Activated T-helper 9 cell treated with anti-CD3 and anti-CD28 coated beads, Interleukin-2, amount 50 U/mL, for 16 hours (primary cell): ENCODE measurements at places on chromosomes 3 and 15.

DNA sequence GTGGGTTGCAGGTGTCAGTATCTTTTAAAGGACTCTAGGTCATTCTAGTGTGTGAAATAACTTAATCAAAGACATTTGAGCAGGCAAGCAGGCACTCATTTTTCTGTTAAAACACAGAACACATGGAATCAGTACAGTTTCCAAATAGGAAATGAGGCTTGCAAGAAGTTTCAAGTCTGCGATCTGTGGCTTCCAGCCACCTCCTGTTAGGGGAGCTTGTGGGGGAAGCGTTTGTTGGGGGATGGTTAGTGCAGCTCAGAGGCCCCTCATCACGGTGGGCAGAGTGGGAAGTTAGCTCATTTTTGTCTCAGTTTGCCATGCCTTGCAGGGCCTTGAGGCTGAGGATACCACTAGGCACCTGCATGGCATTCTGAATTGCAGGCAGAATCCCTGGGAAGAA, 59.9 kb downstream of the SLC6A11 start:
- no peak for DNase-seq

DNA sequence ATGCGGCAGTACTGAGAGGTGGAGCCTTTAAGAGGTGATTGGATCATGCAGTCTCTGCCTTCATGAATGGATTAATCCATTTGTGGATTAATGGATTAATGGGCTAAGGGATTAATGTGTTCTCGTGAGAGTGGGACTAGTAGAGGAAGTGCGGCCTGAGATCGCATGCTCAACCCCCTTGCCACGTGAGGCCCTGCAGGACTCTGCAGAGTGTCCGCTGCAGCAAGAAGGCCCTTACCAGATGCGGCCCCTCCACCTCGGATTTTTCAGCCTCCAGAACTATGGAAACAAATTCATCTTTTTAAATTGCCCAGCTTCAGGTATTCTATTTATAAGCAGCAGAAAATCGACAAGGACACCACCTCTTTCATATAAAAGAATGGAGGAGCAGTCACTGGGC, 148.8 kb downstream of the TPRA1 start:
- DNase-seq = no peak

GRCh38 chr15:24729760-24730159, 54.2 kb downstream of the NPAP1 start:
- DNase-seq = no peak

DNA sequence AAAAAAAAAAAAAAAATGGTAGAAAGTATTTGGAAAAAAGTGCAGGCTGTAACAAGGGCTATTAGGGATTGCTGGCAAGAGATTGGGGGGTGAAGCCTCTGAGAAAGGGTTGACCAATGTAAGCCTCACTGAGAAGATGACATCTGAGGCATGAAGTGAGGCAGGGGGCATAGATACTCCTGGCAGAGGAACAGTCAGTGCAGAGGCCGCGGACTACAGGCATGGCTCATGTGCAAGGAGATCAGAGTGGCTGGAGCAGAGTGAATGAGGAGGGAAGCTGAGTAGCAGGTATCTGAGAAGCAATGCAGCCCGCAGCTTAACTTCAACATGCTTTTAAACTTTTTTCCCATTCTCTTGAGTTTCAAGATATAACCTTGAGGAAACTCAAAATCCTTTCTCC, 5.4 kb downstream of the FBXL22 start:
- no peak for DNase-seq

- no peak for DNase-seq
These were observed 883 bp downstream of the MAGEF1 start for GRCh38 chr3:184710870-184711492.

DNA sequence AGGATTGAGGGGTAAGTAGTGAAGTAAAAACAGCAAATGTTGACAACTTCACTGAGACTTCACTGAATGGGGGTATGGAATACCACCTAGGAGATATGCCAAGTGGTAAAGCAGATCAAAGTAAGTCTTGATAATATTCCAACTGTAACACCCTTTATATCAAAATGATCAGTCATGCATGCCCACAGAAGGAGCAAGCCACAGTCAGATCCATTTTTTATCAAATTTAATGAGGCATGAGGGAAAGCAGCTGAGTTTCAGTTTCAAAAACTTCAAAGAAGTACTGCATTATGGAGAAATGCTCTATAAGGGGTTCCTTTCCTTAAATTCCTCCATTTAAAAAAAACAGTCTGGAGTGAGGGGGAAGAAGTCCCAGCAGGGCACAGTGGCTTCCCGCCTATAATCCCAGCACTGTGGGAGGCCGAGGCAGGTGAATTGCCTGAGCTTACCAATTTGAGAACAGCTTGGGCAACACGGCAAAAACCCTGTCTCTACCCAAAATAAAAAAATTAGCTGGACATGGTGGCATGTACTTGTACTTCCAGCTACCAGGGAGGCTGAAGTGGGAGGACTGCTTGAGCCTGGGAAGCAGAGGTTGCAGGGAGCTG, 56.9 kb downstream of the TJP1 start:
- no peak for DNase-seq

GRCh38 chr15:66115568-66116206, 137.9 kb downstream of the MEGF11 start:
- DNase-seq = no peak

DNA sequence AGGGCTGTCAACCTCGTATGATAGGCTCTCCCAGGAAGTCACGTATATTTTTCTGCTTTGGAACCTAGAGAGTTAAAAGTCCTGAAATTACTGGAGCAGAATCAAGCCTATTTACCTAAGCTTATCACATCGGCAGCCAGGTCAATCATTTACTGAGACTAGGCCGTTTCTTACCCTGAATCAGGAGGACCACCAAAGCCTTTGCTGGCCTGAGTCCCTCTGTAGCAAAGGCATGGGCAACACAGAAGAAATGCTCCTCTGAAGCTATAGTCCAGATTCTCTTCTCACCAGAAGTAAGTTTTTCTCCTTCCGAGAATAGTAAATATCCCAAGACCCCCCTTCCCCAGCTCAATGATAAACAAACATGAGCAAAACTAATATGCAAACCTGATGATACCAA, 125.9 kb upstream of the PHLDB2 start:
- DNase-seq = no peak

GRCh38 chr3:44337248-44337785, 1.2 kb upstream of the TCAIM start:
- DNase-seq = no peak

- DNase-seq = no peak
These were observed 42.7 kb downstream of the SH3BP5 start for GRCh38 chr3:15289661-15290060.

- DNase-seq = no peak
These were observed 8.9 kb downstream of the CHDH start for GRCh38 chr3:53837331-53837730.

DNA sequence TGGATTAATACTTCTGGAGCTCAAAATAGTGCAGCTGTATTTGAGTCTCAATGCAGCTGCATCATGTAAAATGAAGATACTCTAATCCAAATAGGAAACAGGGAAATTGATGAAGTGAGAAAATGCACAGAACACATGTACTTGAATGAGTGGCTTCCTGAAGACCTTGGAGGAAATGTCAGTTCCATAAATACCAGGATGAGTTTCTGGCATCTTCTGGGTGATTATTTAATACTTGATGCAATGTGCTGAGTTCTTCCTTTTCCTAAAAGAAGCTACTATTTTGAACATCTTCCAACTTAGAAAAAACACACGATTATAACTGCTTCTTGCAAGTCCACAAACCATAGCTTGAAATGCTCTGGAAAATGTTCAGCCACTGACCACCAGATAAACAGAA, 162.8 kb downstream of the SLC9A9 start:
- no peak for DNase-seq

- no peak for DNase-seq
These were observed 98.2 kb downstream of the STRIT1 start for GRCh38 chr3:155194973-155195957.

DNA sequence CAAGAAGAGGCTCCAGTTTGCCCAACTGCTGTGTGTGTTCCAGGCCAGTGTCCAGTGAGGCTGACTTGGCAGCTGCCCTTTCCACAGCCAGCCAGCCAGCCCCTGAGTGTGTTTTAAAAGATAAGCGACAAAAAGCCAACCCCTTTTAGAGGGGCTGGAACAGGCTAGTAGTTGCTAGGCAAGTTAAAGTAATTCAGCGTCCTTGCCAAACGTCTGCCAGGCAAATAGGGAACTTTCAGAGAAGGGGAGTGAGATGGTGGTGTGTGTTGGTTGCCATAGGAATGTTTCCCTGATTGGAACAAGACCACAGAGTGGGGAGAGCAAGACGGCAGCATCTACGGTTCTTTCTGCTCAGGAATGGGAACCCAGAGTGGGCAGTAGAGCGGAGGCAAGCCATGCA, 86.3 kb downstream of the TMEM108 start:
- no peak for DNase-seq

DNA sequence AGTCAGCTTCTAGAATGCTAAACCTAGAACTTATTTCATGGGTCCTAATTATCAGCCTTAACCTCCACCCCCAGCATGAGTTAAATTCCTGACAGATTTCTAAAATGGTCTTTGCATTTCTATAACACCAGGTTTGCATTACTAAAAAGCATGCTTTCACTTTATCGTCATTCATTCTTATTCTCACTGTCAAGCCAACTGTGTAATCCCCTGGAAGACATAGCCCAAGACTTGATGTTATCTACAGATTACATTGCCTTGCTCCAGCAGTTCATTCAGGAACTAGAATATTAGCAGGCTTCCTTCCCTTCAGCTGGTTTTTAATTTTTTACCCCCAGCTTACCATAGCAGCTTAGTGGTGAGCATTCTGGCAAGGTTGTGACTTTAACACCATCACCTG, 184.0 kb downstream of the SLCO3A1 start:
- DNase-seq = no peak

DNA sequence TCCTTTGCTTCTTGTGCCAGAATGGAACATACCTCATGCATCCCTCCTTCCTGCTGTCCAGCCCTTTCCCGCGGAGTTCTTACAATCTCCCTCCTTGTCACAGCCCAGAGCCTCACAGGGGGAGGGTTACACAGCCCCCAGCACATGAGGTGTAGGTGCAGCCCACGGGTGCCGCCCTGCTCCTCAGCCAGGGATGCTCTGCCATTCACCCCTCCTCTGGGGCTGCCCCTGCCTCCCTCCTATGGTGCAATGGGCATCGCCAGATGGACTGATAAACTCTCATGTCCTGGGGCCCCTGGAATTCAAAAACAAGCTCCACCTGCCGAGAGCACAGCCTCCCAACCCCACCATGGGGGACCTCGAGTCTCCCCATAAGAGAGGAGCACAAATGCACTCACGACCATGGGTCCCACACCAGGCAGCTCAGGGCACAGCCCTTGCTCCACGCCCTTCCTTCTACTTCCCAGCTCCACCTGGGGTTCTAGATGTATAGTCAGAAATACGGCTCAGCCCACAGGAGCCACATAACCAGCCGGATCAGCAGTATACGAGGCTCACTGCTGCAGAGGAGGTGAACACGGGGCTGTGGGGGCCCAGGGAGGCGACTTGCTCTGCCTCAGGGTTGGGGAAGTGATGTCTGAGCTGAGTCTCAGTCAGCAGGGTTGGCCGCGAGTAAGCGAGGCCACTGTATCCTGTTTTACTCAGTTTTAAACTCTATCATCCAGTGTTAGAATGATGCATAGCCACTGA, 269.7 kb upstream of the LYSMD4 start:
- no peak for DNase-seq

DNA sequence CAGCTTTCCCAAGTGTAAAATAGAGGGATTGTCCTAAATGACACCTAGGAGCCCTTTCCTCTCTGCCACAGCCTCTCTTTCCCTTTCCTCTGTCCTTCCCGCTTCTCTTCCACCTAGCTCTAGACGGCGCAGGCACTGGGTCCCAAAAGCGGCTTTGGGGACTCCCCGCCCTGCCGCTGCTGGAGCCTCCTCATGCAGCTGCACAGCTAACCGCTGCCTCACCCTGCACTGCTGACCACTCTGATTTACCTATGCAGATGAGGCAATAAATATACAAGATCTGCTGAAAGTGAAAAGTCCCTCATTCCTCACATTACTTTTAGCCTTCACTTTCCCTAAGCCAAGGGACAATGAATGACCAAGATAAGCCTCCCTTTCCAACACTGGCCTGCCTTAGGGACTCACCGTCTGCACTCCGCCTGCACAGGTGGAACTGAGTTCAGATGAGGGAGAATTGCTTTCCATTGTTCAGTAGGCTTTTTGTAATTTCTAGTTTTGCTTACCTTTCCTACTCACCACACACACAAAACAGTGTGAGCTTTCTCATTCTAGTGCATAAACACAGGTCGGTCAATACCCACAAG, 197.5 kb upstream of the BCL6 start:
- no peak for DNase-seq

GRCh38 chr3:180693656-180694055, 14.4 kb upstream of the CCDC39 start:
- DNase-seq = no peak

- DNase-seq = peak; percentile 31
These were observed 111.7 kb downstream of the LMLN start for GRCh38 chr3:198071602-198072287.

DNA sequence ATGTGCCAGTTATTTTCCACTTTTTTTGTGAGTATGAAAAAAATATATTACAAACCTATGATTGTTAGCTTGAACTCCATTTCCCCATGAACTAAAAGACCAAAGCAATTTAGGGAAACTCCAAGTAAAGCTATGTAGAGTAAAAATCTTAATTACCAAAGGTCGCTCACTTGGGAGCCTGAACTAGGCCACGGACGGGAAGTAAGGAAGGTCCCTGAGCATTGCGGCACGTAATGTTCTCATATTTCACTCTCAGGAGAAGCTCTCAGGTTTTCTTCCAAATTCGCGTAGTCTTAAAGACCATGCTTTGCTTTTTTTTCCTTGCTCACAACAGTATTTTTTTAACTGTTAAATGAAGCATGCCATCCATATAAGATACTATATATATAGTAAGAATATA, 215.3 kb upstream of the RARB start:
- no peak for DNase-seq

- no peak for DNase-seq
These were observed 46.8 kb downstream of the CA12 start for GRCh38 chr15:63334821-63335220.

DNA sequence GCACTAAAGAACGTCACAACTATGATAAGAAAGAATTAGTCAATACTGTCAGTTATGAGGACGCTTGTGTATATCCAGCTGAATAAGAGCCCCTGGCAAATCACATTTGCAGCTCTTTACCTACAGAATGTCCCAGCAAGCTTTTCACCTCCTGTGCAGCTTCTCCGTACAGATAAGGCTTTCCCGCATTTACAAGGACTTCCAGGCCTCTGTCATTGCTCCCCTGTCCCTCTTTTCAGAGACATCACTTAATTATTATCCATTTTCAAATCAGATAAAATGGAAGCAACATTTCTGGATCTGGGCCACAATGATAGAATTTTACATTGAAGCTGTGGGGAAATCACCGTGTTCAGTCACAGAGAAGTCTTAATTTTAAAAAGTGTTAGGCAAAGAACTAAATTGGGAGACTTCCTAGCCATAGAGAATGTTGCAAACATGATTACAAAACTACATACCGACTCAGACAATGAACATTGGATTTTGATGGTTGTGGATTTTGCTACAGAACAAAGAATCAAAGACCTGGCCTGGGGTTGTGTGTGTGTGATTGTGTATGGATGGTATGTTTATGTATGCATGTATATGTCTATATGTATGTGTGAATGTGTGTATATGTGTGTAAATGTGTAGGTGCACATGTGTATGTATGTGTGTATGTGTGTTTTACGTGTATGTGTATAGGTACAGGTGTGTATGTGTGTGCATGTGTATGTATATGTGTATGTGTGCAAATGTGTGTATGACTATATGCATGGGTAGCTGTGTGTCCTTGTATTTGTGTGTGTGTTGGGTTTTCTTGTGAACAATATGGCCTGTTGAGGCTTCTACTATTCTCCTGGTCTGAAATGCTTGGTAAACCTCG, 41.5 kb downstream of the MGLL start:
- DNase-seq = no peak

- no peak for DNase-seq
These were observed 38.4 kb downstream of the ANAPC13 start for GRCh38 chr3:134447351-134447750.

GRCh38 chr3:172647823-172648222, 63.0 kb downstream of the NCEH1 start:
- DNase-seq = no peak
